ENCODE measurements at places on chromosomes 6 and 20. TPM values are rescaled to one million over a fixed set of nuclear protein-coding genes. Genes with fewer than 3 reads are reported as not detected.

- DNase-seq, result no peak
Measured at GRCh38 chr6:13447949-13448724, 39.3 kb downstream of the GFOD1 start.

The C20orf144 gene
- 0.05 TPM for polyA plus RNA-seq

The SLC17A5 gene
- 5.2 TPM for polyA plus RNA-seq

The PDE10A gene
- polyA plus RNA-seq, result 3.8 TPM

The ANKRD6 gene
- 6.7 TPM for polyA plus RNA-seq

DNA sequence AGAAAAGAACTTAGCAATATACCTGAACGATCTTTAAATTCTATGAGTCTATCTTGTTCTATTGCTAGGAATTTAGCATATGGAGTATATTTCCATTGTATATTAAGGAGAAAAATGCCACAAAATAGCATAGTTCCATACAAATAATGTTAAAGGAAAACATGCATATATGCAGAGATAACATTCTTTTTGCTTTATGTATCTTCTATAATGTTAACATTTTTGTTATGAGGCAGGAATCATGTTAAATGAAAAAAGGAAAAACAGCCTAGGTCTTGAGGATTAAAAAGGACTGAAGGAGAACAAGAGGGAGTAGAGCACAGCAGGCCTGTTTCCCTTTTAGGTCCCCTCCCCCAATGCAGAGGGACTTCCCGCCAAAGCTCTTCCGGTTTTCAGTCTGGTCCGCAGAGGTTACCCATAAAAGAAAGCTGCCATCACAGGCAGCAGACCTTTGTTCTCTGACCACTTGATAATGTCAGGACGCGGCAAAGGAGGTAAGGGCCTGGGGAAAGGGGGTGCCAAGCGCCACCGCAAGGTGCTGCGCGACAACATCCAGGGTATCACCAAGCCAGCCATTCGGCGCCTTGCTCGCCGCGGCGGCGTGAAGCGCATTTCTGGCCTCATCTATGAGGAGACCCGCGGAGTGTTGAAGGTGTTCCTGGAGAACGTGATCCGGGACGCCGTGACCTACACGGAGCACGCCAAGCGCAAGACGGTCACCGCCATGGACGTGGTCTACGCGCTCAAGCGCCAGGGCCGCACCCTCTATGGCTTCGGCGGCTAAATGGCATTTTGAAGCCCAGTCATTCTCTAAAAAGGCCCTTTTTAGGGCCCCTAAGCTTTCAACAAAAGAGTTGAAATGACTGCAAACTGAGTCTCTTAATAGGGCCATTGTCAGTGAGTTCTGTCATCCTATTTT lies 108.4 kb upstream of the PRSS16 start:
- peak; percentile 72 for DNase-seq

DNA sequence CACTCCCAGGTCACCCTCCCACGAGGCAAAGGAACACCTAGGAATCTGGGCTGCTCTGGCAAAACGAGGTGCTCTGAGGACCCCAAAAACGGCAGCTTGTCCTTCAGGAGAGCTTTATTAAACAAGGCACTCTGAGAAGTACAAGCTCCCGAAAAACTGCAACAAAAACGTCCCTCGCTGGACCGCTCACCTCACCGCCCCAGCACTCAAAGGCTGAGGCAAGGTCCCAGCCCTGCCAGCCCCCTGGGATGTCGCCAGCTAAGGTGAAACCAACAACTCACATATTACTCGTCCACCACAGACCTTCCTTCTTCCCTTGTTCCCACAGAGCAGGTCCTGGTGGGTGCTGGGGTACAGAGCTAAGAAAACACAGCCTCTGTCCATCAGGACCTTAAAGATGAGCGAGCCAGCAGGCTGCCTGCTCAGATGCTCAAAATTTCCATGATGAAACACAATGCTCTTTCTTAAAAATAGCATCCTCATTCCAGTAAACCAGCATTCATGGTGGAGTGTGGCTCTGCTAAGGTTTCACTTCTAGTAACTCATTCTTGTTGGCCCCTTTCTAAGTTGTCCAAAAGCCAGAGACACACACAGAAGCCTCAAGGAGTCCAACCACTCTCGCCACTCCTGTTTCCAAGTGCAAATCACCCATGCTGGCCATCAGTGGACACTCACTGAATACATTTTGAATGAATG lies 35.9 kb downstream of the ATP9A start:
- no peak for DNase-seq

DNA sequence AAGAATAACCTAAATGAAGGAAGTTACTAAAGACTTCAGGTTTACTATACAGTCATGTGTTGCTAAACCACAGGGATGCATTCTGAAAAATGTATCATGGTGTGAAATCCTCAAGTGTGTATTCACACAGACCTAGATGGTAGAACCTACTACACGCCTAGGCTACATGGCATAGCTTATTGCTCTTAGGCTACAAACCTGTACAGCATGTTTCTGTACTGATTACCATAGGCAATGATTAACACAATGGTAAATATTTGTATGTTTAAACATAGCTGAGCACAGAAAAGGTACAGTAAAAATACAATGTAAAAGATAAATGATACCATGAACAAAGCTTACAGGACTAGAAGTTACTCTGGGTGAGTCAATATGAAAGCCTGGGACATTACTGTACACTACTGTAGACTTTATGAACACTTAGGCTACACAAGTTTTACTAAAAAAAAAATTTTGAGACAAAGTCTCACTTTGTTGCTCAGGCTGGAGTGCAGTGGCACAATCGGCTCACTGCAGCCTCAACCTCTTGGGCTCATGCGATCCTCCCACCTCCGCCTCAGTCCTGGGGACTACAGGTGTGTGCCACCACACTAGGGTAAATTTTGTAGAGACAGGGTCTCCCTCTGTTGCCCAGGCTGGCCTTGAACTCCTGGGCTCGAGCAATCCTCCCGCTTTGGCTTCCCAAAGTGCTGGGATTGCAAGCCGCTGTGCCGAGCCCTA lies 36.0 kb downstream of the ADNP start:
- DNase-seq, result no peak

The TLDC2 gene
- polyA plus RNA-seq, result 0.09 TPM

DNA sequence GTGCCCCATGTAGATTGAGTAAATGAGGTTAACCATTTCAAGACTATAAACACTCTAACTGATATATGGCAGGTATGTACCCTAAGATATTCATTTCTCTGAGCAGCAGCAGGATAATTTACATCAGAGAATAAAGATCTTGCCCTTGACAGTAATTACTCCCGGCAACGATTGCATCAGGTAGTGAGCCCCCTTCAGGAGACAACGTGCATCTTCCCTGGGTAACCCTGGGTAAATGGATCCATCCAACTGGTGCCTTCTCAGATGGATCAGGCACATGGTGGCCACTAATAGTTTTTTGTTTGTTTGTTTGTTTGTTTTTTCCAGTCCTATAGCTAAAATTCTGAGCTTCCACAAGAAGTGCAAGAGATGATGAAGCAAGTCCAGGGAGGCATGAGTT lies 469.4 kb upstream of the SLC35B3 start:
- DNase-seq, result no peak

- no peak for DNase-seq
Measured at GRCh38 chr6:168044521-168045130, 34.4 kb downstream of the FRMD1 start.

DNA sequence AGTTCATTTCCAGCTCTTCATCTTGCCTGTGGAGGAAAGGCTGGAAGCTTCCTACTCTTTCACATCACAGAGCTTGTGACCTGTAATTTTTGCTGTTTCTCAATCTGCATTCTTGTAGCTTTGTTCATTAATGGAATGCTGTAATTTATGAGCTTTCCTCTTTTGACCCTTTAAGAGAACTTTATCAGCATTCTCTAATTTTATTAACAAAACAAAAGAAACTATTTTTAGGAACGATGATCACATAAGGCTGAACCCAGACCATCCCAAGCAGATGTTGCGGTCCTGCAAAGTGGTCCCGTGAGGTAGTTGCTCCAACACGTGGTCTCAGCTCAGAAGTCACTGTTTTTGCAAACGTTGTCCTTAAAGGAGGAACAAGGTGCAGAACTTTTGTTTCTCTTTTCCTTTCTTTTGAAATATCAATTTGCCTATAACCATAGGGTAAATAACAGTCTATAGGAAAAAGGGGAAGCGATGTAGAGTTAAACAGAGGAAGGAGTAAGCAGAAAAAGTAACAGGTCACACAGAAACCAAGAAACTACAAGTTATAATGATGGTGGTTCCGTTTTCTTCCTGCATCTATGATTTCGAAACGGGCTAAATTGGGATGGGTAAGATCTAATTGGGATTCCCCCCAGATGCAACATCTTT lies 121.3 kb upstream of the PHACTR1 start:
- no peak for DNase-seq

The PRL gene
- polyA plus RNA-seq, result not detected

- DNase-seq, result no peak
Measured at GRCh38 chr6:34646714-34647113, 49.9 kb downstream of the ILRUN start.

DNA sequence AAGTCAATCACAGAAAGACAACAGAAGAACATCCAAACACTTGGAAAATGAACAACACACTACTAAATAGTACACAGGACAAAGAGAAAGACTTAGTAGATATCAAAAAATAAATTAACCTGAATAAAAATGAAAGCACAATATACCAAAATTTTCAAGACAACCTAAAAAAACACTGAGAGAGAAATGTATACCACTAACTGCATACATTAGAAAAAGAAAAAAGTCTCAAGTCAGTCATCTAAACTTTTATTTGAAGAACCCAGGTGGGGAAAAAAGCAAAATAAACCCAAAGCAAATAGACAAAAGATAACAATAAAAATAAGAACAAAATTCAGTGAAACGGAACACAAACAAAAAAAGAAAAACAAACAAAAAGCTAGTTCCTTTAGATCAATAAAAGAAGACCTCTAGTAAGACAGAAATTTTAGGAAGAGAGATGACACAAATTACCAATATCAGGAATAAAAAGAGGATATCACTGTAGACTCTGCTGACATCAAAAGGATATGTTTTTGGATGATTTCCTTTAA lies 172.8 kb downstream of the TRIM27 start:
- DNase-seq, result no peak

The FKBP1A gene
- polyA plus RNA-seq, result 129 TPM

The ALDH5A1 gene
- polyA plus RNA-seq, result 7.7 TPM

- DNase-seq, result no peak
Measured at GRCh38 chr6:158807515-158808441, 11.4 kb downstream of the EZR start.

DNA sequence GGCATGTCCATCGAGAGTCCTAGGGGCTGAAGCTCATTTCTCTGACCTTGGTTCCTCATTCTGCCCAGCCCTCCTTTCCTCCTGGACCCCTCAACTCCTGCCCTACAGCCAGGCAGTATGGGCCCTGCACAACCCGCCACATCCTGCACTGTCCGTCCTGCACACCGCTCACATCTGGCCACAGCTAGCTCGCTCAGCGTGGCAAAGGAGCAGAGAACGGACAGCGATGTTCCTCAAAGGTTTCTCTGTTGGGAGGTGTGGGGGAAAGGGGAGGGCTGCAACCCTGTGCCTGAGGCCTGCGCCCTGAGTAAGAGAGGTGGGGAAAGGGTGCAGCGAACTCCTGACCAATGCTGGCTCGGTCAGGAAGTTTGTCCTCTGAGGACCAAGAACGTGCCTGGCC lies 90.1 kb downstream of the PXDC1 start:
- DNase-seq, result no peak

The BPIFB4 gene
- not detected for polyA plus RNA-seq

GRCh38 chr20:36745234-36745926 lies 510 bp downstream of the NDRG3 start:
- DNase-seq, result peak; percentile 32

- no peak for DNase-seq
Measured at GRCh38 chr6:18527836-18528743, 140.9 kb downstream of the RNF144B start.

The DUSP15 gene
- polyA plus RNA-seq, result 11.0 TPM

DNA sequence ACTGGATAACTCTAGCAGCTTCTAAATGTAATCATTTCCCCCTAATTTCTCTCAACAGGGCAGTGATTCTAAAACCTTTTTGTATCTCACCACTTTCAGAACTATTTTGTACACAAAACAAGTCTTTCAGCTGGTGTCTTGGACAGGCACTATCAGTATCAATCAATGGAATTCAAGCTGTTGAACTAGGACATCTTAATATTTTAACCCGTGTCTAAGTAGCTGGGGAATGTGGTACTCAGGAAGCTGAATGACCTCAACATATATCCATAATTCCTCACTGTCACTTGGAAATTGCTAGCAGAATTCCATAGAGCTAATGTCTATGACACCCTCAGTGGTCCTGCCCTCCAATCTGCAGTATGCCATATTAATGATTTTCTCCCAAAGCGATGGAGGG lies 24.5 kb downstream of the ADAT2 start:
- DNase-seq, result no peak

DNA sequence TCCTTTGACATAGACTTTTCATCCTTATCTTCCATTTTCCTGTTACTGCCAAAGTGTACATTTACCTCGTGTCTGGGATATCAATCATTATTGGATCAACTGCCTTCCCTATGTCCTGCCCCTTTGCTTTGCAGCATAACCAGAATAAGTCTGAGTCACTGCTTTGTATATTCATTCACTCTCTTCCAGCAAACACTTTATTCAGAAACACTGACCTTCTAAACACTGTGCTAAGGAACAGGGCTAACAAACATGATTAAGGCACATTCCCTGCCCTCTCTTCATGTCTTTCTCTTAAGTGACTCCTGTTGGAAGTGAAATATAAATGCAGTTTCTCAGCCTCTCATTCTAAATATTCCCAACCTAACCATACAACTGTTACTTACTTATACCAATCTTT lies 66.9 kb downstream of the COL19A1 start:
- DNase-seq, result no peak

The HLA-G gene
- not detected for polyA plus RNA-seq

DNA sequence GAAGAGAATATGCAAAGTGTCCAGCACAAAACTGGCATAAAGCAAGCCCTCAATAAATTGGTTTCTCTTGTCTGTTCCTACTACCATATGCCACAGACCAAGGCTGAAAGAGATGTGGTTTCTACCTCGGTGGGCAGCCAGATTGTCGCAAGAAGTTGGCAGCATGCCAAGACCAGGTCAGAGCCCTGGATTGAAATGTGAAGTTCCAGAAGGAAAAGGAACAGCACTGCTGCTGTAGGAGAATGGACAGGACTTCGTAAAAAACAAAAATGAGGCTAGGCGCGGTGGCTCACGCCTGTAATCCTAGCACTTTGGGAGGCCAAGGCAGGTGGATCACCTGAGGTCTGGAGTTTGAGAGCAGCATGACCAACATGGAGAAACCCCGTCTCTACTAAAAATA lies 22.1 kb downstream of the MRPL14 start:
- no peak for DNase-seq

The OPN5 gene
- polyA plus RNA-seq, result not detected

The MYO6 gene
- 3.3 TPM for polyA plus RNA-seq

DNA sequence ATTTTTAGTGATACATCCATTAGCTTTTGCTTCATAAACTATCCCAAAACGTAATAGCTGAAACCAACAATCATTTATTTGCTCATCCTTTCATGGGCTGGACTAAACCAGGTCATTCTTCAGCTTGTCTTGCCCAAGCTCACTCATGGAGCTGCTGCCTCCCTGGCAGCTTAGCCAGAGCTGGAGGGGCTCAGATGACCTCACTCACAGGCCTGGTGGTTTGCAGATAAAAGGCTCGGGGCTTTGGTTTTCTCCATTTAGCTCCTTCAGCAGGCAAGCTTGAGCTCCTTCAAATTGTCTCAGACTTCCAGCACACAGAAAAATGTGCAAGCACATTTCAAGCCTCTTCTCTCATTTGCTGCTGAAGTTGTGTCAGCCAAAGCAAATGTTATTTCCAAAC lies 139.1 kb downstream of the BTBD3 start:
- no peak for DNase-seq

- no peak for DNase-seq
Measured at GRCh38 chr20:58020656-58021454, 207.6 kb downstream of the ANKRD60 start.

GRCh38 chr6:77844822-77845221 lies 192.0 kb downstream of the MEI4 start:
- no peak for DNase-seq
